Vagina (tissue), 2 donors: ENCODE measurements at places on chromosomes 3 and 15. TPM values are rescaled to one million over a fixed set of nuclear protein-coding genes. Genes with fewer than 3 reads are reported as not detected.

DNA sequence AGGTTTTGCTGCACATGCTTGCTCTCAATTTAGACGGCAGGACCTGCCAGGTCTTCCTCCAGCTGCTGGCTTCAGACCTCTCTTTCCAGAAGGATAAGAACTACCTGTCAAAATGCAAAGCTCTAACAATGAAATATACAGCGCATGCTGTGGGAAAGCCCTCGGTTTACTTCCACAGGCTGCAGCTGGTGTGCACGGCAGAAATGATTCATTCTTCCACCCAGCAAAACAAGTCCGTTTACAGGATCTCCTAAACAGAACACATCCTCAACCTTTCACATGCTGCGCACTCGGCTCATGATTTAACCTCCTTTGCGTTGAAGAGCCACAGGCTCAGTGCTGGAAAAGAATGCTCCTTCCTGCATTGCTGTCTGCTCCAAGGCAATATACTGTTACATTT is 92.4 kb upstream of the WNT5A start:
- no peak overlapping the region for H3K27ac ChIP-seq
- H3K36me3 ChIP-seq: no peaks in the 10 kb centered on the region
- H3K4me3 ChIP-seq: no peak overlapping the region
- H3K4me1 ChIP-seq: peaks cover 6% of the 10 kb centered on the region
- DNase-seq: peak; percentile 58

- H3K36me3 ChIP-seq: no peaks in the 10 kb centered on the region
- no peak for DNase-seq
- H3K27ac ChIP-seq: no peak overlapping the region
- no peaks in the 10 kb centered on the region for H3K27me3 ChIP-seq
These were observed 54.9 kb upstream of the TMEM108 start for GRCh38 chr3:132983143-132983770.

- no peak for DNase-seq
- H3K36me3 ChIP-seq: no peaks in the 10 kb centered on the region
- peaks cover 6% of the 10 kb centered on the region for H3K4me1 ChIP-seq
- no peak overlapping the region for H3K4me3 ChIP-seq
- H3K27me3 ChIP-seq: no peaks in the 10 kb centered on the region
These were observed 252.7 kb downstream of the EPHA3 start for GRCh38 chr3:89360156-89360555.

DNA sequence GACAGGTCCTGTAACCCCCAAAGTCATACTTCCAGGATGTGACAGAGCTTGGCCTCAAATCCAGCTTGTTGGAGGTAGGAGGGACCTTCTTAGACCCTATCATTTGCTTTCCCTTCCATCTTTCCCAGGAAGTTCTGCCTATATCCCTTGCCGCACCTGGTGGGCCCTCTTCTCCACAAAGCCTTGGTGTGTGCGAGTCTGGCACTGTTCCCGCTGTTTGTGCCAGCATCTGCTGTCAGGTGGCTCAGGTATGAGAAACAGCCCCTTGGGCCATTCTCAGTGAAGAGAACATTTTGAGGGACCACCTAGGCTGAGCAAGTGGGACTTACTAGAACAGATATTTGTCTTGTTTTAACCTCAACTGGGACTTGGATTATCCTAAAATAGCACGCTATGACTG is 1.3 kb downstream of the IL17RE start:
- H3K4me3 ChIP-seq: no peak overlapping the region
- H3K36me3 ChIP-seq: peaks cover 8% of the 10 kb centered on the region
- peaks cover 37% of the 10 kb centered on the region for H3K4me1 ChIP-seq
- H3K27me3 ChIP-seq: no peaks in the 10 kb centered on the region

DNA sequence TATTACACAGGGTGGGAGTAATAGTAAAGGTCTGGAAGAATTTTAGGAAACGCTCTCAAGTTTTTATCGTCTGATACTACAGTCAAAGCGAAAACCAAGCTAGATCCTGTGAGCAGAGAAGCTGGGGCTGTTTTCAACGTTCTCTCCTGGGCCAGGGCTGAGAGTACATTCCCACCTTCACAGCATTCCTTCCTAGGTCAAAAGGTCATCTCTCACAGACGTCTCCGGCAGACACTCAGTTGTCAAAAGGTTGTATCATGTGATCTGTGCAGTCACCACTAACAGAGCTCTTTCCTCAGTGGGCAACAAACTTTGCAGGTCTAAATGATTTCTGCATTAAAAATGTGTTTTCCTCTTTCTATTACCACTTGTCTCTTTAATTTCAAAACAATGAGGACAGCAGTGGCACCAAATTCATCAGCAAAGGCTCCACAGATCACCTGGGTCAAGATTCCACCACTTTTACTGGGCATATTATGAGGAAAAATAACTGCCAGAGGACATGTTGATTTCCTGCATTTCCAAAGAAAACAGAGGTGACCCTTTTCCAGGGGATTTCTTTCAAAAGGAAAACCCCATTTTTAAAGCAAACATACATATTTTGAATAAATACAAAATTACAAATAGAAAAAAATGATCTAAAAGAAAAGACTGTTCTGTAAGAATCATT is 41.9 kb downstream of the MEIS2 start:
- no peak overlapping the region for H3K27ac ChIP-seq
- H3K4me1 ChIP-seq: peaks cover 34% of the 10 kb centered on the region
- H3K4me3 ChIP-seq: no peak overlapping the region
- no peaks in the 10 kb centered on the region for H3K27me3 ChIP-seq
- no peaks in the 10 kb centered on the region for H3K36me3 ChIP-seq
- DNase-seq: no peak

- no peaks in the 10 kb centered on the region for H3K36me3 ChIP-seq
- no peak overlapping the region for H3K4me3 ChIP-seq
- DNase-seq: no peak
- H3K27ac ChIP-seq: no peak overlapping the region
These were observed 207.5 kb downstream of the IL20RB start for GRCh38 chr3:137165117-137165806.

- no peak overlapping the region for H3K27ac ChIP-seq
- peak overlapping the region; percentile 95 for H3K4me3 ChIP-seq
- no peaks in the 10 kb centered on the region for H3K27me3 ChIP-seq
- no peak for DNase-seq
- H3K4me1 ChIP-seq: peaks cover 31% of the 10 kb centered on the region
These were observed 314 bp upstream of the TMED3 start for GRCh38 chr15:79310612-79310984.

DNA sequence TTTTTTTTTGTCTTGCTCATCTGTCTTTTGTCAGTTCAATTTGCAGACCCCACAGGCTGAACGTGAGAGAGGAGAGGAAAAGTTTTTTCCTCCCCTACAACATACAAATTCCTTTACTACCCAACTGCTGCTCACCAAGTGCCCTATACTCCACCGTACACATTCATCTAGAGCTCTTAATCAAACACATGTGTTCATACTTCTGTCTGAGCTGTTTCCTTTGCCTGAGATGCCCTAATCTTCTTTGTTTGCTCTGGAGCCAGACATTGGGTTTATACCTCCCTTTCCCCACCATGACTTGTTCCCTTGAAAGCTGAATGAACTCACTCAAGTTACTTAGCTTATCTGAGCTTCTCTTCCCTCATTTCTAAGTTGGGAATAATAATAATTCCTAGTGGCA is 122.7 kb upstream of the RASGRP1 start:
- no peak overlapping the region for H3K4me3 ChIP-seq
- H3K36me3 ChIP-seq: no peaks in the 10 kb centered on the region
- no peak for DNase-seq
- H3K27ac ChIP-seq: no peak overlapping the region

GRCh38 chr3:10408680-10409079 is 87.8 kb upstream of the SEC13 start:
- H3K4me1 ChIP-seq: no peaks in the 10 kb centered on the region
- DNase-seq: no peak
- H3K4me3 ChIP-seq: no peak overlapping the region
- H3K36me3 ChIP-seq: no peaks in the 10 kb centered on the region

- H3K27me3 ChIP-seq: no peaks in the 10 kb centered on the region
- H3K4me3 ChIP-seq: no peak overlapping the region
- H3K27ac ChIP-seq: no peak overlapping the region
These were observed 531.3 kb downstream of the ROBO1 start for GRCh38 chr3:79236496-79236895.

DNA sequence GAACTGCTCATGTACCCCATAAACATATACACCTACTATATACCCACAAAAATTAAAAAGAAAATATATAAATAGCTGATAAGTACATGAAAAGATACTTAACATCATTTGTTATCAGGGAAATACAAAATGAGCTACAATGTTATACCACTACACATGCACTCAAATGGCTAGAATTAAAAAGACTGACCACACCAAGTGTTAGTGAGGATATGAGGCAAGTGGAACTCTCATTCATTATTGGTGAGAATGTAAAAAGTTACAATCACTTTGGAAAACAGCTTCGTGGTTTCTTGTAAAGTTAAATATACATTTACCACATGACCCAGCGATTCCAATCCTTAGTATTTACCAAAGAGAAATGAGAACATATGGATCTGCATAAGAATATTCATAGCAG is 26.5 kb downstream of the EOMES start:
- H3K36me3 ChIP-seq: no peaks in the 10 kb centered on the region
- H3K4me1 ChIP-seq: no peaks in the 10 kb centered on the region
- no peak overlapping the region for H3K27ac ChIP-seq
- H3K27me3 ChIP-seq: no peaks in the 10 kb centered on the region
- no peak overlapping the region for H3K4me3 ChIP-seq

ALPK3 gene
- total RNA-seq: 2.5 TPM

FSTL1 gene
- total RNA-seq: 387 TPM

LMLN gene
- 18.9 TPM for total RNA-seq

FAM43A gene
- 20.4 TPM for total RNA-seq

CCR4 gene
- 0.49 TPM for total RNA-seq

LRRC58 gene
- 25.0 TPM for total RNA-seq

RPSA gene
- 1,049 TPM for total RNA-seq

SKOR1 gene
- total RNA-seq: 0.25 TPM

CLDN18 gene
- not detected for total RNA-seq

TYRO3 gene
- total RNA-seq: 13.3 TPM
